ENCODE measurements at places on chromosomes 3 and 15.

DNA sequence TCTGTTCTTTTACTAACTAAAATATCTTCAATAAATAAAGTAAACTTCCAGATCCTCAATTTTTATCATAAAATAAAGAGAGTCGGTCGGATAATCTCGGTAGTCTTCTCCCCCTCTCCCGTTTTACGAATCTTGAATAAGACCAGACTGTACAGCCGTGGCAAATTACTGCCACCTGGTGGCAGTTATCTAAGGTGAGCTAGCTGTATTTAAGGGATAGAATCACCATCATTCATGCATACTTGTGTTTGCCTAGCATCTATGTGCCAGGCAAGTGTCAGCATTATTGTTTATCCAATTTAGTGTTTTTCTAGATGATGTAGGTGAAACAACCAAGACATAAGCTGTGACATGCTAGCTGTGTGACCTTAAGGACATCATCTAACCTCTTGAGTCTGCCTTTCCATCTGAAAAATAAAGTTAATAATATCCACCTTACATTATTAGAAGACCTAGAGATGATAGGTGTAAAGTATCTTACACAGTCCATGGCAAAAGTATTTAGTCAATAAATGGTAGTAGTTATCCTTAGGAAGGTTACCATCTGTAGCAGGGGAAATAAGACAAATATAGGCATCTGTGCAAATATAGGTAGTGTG is 21.3 kb downstream of the DUT start:
- H3K4me3 ChIP-seq = no peak overlapping the region
- H3K27ac ChIP-seq = no peak overlapping the region
- H3K36me3 ChIP-seq = no peaks in the 10 kb centered on the region

- H3K4me3 ChIP-seq = no peak overlapping the region
- H3K36me3 ChIP-seq = no peaks in the 10 kb centered on the region
- DNase-seq = no peak
- no peaks in the 10 kb centered on the region for H3K4me1 ChIP-seq
- no peak overlapping the region for H3K27ac ChIP-seq
These were observed 48.8 kb downstream of the EPHA6 start for GRCh38 chr3:96863129-96863740.

- DNase-seq = peak; percentile 34
- peak overlapping the region; percentile 99 for H3K27ac ChIP-seq
- peak overlapping the region; percentile 83 for H3K4me3 ChIP-seq
- peaks cover 73% of the 10 kb centered on the region for H3K4me1 ChIP-seq
These were observed 959 bp downstream of the TPM1 start for GRCh38 chr15:63043335-63044076.

DNA sequence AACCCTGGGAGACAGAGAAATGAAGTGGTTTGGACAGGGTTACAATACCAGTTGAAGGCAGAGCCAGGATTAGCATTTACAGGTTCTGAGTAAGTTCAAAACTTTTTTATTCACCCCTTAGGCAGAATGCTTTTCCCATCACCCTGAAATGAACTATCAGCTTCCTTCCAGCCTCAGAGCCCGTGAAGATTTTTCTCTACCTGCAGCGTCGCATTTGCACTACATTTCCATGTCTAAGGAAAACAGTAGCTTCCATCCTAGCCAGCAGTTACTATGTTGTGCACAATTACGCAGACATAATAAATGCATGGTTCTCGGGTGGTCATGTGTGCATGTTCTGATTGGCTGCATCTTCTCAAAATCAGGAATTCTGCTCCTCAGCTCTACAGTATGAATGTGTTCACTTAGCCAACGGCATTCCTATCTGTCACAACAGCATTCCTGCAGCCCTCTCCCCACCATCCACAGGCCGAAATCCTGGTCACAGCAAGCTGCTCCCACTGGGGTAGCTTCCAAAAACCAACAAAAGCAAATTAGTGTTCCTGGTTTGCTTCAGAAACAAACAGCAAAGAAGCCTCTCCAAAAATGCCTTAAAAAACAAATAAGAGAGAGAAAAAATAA is 510.8 kb upstream of the SEMA6D start:
- DNase-seq = no peak
- H3K27me3 ChIP-seq = no peaks in the 10 kb centered on the region
- H3K4me1 ChIP-seq = no peaks in the 10 kb centered on the region

DNA sequence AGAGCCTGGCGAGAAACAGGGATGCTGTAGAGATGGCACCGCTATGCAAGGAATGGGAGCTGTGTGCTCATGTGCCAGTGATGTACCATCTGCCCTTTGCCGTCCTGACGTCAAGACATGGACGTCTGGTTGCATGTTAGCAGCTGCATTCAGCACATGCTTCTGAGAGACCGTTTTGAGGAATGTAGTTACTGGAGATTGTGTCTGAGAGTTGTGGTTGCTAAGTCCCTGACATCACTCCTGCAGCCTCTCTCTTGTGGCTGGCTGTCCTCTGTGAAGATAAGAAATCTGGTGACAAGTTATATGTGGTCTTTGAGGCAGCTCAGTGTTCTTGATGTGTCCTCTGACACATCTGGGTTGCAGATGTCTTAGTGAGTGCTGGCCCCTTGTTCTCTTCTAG is 165.1 kb downstream of the APBA2 start:
- DNase-seq = no peak
- no peaks in the 10 kb centered on the region for H3K36me3 ChIP-seq
- no peak overlapping the region for H3K4me3 ChIP-seq
- H3K4me1 ChIP-seq = no peaks in the 10 kb centered on the region
- H3K27ac ChIP-seq = no peak overlapping the region

- no peak overlapping the region for H3K4me3 ChIP-seq
- peaks cover 37% of the 10 kb centered on the region for H3K4me1 ChIP-seq
- H3K36me3 ChIP-seq = peaks cover 8% of the 10 kb centered on the region
- H3K27ac ChIP-seq = no peak overlapping the region
- no peaks in the 10 kb centered on the region for H3K27me3 ChIP-seq
These were observed 269.5 kb downstream of the SUCLG2 start for GRCh38 chr3:67384760-67385397.

- H3K36me3 ChIP-seq = no peaks in the 10 kb centered on the region
- no peak overlapping the region for H3K27ac ChIP-seq
- H3K4me3 ChIP-seq = no peak overlapping the region
- DNase-seq = no peak
- H3K4me1 ChIP-seq = no peaks in the 10 kb centered on the region
- no peaks in the 10 kb centered on the region for H3K27me3 ChIP-seq
These were observed 600.5 kb downstream of the EDEM1 start for GRCh38 chr3:5787861-5788488.

DNA sequence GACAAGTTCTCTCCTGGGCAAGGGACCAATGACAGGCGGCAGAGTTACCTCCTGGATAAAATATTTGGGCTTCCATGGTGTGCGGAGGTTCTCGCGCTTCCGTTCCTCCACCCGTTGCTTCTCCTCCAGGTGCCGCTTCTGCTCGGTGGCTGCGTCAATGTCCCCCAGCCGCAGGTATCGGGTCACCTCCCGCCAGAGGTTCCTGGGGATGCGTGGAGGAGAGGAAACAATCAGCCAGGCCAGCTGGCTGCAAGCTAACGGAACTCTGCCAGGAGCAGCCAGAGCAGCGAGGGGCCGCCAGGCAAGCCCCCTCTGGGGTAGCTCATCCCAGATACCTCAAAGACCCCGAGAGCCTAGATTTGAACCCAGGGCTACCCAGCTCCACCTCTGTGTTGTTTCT is 131.3 kb downstream of the STT3B start:
- H3K27ac ChIP-seq = no peak overlapping the region
- H3K4me3 ChIP-seq = no peak overlapping the region
- H3K36me3 ChIP-seq = peaks cover 7% of the 10 kb centered on the region
- no peaks in the 10 kb centered on the region for H3K27me3 ChIP-seq

- no peaks in the 10 kb centered on the region for H3K36me3 ChIP-seq
- DNase-seq = no peak
- no peak overlapping the region for H3K27ac ChIP-seq
- H3K4me3 ChIP-seq = no peak overlapping the region
- H3K27me3 ChIP-seq = no peaks in the 10 kb centered on the region
These were observed 927.8 kb upstream of the EPHA6 start for GRCh38 chr3:95886616-95887015.

- H3K27ac ChIP-seq = no peak overlapping the region
- H3K4me1 ChIP-seq = no peaks in the 10 kb centered on the region
- no peaks in the 10 kb centered on the region for H3K27me3 ChIP-seq
- no peak overlapping the region for H3K4me3 ChIP-seq
- no peaks in the 10 kb centered on the region for H3K36me3 ChIP-seq
These were observed 336.3 kb downstream of the DIPK2A start for GRCh38 chr3:144307951-144308350.

GRCh38 chr15:64430000-64430735 is 30.2 kb upstream of the ZNF609 start:
- no peaks in the 10 kb centered on the region for H3K27me3 ChIP-seq
- peaks cover 57% of the 10 kb centered on the region for H3K36me3 ChIP-seq
- peaks cover 15% of the 10 kb centered on the region for H3K4me1 ChIP-seq
- peak overlapping the region; percentile 47 for H3K27ac ChIP-seq
- H3K4me3 ChIP-seq = no peak overlapping the region

DNA sequence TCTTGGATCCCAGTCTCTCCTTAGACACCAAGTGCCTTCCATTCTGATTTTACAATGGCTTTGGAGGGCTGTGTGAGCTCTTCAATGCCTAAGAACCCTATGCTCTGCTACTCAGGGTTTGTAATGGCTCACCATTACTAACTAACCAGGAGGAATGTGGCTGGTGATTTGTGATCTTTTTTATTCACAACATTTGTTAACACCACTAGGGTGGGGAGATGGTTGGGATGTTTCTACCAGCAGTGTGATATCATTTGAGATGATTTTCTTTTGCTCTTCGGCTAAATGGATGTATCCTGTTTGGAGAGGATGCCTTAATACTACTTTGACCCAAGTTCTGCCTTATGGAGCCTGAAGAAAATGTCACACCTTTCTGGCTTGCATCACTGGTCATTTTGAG is 226.9 kb downstream of the MFSD1 start:
- H3K4me3 ChIP-seq = no peak overlapping the region
- DNase-seq = no peak
- no peaks in the 10 kb centered on the region for H3K36me3 ChIP-seq
- no peaks in the 10 kb centered on the region for H3K4me1 ChIP-seq
- H3K27me3 ChIP-seq = no peaks in the 10 kb centered on the region
- H3K27ac ChIP-seq = no peak overlapping the region

DNA sequence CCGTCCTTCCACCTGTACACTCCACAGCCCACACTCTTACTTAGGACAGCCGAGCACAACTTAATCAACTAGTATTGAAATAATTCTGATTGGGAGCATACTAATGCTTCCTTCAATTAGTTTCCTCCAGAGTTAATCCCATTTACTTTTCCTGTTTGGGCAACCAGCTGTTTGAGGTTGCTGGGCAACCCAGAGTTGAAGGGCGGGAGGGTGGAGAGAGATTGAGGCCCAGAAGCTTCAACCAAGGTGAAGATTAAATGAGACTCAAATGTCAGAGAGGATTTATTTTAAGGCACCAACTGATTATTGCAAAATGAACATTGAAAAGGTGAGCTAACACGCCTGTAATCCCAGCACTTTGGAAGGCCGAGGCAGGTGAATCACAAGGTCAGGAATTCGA is 428.5 kb upstream of the SEMA6D start:
- H3K27ac ChIP-seq = no peak overlapping the region
- no peaks in the 10 kb centered on the region for H3K4me1 ChIP-seq
- H3K27me3 ChIP-seq = no peaks in the 10 kb centered on the region
- no peak for DNase-seq
- H3K4me3 ChIP-seq = no peak overlapping the region
- no peaks in the 10 kb centered on the region for H3K36me3 ChIP-seq

GRCh38 chr15:86333819-86334218 is 254.1 kb downstream of the AGBL1 start:
- no peak for DNase-seq
- H3K36me3 ChIP-seq = no peaks in the 10 kb centered on the region
- H3K4me1 ChIP-seq = no peaks in the 10 kb centered on the region
- no peak overlapping the region for H3K27ac ChIP-seq
- H3K4me3 ChIP-seq = no peak overlapping the region
- peaks cover 8% of the 10 kb centered on the region for H3K27me3 ChIP-seq
